ENCODE measurements at places on chromosomes 5 and 9.

DNA sequence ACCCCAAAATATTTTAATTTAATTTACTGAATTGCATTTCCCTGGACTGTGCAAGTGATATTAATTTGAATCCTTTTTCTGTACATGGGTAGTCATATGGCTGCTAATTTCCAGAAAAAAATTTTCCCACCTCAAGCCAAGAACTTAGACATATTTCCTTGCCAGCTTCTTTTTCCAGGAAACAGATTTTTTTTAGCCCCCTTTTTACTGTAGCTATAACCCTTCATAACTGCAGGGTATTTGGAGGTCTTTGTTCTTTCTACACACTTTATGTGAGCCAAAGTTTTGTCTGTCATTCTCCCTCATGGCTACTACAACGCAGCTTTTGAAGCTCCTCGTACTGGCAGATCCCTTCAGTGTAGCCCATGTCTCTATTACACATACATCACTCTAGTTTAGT, 261.2 kb upstream of the PIK3R1 start:
- no peak for DNase-seq

DNA sequence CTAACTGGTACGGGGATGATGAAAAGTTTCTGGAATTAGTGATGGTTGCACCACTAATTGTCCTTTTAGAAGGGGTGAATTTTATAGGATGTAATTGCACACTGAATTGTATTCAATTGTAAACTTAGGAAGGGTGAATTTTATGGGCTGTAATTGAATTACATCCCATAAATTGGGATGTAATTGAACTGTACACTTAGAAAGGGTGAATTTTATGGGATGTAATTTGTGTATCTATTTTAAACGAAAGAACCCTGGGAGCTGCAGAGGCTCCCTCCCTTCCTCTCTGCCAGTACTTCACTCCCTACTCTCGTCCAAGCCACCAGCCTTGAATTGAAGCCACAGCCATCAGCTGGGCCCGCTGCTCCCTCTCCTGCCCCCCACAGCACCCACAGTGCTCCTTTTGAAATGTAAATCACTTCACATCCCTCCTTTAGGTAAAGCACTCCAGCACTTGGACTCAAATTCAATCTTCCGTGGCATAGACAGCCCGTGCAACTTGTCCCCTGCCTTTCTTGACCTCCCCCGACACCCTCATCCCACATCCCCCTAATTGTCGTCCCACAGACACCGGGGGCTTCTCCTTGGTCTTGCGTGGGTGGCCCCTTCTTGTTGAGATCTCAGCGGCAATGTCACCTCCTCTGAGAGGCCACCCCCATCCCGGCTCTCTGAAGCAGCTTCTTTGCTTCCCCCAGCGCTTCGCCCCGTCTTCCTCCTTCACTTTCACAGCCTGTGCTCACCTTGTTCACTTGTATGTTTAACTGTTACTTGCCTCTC, 84.2 kb upstream of the HRH2 start:
- no peak for DNase-seq

- DNase-seq, result no peak
Observed at GRCh38 chr5:147487031-147487750, 22.7 kb downstream of the DPYSL3 start.

DNA sequence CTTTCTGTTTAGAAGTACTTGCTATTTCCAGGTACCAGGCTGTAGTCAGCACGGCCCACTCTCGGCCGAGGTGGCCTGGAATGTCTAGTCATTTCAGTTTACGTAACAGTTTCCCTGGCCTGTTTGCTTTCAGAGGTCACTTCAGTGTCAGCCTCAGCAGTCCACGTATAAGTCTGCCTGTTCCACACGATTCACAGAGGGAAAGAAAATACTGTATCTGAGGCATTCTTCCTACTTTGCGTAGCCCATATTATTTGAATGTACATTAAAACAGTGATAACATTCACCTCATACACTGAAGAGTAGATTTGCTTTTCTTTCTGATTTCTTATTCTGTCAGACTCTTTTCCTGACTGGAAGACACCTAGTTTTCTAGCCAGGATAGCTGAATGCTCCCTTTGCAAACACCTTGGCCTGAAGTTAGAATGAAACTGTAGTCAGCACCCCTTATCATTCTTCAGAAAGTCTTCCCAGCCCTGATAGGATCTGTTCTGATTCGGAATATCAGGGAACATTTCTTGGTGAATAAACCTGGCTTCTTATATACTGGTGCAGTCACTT, 140.9 kb downstream of the AOPEP start:
- peak; percentile 61 for DNase-seq

DNA sequence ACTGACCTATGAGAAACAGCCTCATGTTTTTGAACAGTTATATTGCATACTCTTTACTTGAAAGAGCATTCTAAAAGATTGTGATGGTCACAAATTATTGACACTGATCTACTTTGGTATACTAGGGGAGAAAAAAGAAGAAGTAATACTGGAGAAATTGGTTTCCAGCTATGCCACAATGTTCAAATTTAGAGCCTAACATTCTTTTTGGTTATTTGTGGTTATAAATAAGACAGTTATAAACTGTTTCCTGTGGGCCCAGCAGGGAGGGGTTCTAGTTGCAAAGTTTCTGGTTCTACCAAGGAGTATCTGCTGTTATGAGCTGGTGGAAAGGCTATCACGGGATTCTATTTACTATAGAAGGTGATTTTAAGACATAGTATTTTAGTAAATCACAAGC, 4.8 kb downstream of the CWC27 start:
- DNase-seq, result no peak

DNA sequence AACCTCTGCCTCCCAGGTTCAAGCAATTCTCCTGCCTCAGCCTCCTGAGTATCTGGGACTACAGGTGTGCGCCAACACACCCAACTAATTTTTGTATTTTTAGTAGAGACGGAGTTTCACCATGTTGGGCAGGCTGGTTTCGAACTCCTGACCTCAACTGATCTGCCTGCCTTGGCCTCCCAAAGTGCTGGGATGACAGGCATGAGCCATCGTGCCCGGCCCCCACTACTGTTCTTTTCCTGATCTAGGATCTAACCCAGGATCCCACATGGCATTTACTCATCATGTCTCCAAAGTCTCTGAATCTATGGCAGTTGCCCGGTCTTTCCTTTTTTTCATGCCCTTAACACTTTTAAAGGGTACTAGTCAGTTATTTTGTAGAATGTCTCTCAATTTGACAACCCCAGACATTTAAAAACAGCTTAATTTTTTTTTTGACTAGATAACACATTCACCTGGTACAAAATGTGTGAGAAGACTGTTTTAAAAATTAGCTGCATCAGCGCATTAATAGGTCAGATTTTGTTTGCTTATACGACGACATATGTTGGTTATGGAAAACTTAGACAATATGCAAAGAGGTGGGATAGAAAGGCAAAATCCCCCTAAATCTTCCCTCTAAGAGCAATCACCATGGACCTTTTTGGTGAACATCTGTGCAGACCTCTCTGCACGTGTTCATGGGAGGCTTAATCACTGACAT, 46.5 kb downstream of the STOM start:
- DNase-seq, result peak; percentile 25

GRCh38 chr5:83711982-83712601, 8.6 kb downstream of the HAPLN1 start:
- no peak for DNase-seq

GRCh38 chr9:86300701-86301100, 18.4 kb upstream of the ISCA1 start:
- no peak for DNase-seq

DNA sequence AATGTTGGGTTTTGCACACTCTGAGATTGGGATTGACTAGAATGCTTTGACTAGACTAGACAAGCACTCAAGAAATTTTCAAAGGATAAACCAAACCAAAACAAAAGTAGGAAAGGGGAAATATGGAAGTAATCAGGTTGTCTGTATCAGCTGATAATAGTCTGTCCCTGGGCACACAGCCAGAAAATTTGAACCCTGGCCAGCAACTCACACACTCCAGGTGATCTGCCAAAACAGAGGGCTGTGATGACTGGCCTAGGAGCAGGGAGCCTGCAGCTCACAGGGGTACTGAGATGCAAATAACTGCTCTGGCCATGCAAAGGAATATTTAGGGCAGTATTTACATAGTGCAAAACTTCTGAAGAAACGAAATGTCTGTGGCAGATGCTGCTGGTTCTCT, 112.3 kb upstream of the SMIM23 start:
- DNase-seq, result no peak

DNA sequence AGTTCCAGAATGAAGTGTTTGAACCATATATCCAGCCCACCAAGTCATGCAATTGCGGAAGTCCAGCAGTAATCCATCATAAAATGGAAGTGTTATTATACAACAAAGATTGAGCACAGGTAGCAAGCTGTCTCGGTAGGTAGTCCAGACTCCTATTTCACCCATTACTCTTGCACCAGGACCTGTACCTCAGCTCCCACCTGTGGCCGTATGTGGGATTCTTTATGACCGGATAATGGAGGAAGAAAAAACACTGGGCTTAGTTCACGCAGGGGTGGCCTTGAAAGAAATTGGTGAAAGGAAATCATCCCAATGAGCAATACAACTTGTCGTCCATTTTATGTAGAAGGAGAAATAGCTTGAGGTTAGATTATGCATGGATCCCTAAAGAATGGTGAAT, 216.3 kb downstream of the ESM1 start:
- no peak for DNase-seq

DNA sequence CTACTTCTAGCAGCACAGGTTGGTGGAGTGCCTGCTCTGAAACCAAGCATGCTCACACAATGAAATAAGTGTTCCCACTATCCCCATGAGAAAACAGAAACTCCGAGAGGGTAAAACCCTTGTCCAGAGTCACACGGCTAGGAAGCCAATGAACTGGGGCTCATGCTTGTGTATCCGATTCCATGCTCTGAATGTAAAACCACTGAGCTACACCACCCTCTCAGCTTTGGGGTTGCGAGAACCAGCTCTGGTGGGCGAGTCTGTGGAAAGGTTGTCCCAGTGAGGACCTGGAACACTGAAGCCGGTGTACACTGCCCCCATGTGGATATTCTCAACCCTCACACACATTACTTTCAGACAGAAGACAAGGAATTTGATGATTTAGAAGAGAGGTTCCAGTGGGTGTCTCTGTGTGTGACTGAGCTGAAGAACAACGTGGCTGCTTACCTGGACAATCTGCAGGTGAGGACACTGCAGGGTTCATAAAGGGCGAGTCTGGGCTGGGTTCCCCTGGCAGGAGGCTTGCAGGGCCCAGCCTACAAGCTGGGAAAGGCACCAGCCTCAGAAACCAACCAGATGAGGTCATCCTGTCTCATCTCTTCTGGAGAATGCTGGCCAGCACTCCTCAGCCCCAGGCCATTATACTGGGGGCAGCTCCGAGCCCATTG, 37.4 kb downstream of the ARHGEF37 start:
- DNase-seq, result no peak

DNA sequence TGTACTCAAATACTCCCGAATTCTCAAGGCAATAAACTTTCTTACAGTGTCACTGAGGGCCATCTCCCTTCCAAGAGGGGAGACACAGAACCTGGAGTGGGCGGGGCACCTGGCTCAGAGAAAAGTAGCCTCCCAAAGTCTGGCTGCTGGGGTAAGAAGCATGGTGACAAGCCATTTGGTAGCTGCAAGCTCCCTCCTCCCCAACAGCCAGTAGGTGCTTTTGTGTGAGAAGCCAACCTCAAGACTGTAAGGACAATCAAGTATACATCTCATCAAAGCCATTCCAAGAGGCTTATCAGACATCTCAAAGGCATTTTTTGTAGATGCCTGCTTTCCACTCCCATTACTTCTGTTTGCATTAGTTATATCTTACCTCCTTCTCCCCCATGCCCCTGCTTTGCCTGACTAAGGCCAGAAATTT, 1.4 kb downstream of the DAB2 start:
- DNase-seq, result no peak

DNA sequence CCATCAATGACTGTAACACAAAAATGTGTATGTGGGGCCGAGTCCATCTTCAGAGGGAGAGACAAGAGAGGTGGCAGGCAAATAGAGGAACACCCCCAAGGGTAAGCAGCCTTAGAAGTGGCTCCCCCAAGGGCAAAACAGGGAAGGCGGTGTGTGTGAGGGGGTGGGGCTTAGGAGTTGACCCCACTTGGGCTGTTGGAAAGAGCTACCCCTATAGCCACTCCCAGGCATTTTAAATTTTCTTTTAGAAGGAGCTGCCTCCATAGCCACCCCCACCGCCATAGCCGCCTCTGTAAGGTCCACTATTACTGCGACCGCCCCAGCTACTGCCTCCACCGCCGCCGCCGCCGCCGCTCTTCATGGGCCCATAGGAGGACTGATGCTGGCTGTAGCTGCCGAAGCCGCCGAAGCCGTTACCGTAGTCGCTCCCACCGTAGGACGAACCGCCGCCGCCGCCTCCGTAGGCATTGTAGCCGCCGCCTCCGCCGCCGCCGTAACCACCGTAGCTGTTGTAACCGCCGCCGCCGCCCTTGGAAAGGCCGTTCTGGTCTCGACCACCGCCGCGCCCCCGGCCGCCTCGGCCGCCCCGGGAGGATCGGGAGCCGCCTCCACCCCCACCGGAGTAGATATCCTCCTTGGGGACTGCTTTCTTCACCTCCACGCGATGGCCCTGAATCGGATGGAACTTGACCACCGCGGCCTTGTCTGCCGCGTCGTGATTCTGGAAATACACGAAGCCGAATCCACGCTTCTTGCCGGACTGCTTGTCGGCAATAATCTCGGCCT, 1.1 kb downstream of the HNRNPA0 start:
- peak; percentile 53 for DNase-seq

DNA sequence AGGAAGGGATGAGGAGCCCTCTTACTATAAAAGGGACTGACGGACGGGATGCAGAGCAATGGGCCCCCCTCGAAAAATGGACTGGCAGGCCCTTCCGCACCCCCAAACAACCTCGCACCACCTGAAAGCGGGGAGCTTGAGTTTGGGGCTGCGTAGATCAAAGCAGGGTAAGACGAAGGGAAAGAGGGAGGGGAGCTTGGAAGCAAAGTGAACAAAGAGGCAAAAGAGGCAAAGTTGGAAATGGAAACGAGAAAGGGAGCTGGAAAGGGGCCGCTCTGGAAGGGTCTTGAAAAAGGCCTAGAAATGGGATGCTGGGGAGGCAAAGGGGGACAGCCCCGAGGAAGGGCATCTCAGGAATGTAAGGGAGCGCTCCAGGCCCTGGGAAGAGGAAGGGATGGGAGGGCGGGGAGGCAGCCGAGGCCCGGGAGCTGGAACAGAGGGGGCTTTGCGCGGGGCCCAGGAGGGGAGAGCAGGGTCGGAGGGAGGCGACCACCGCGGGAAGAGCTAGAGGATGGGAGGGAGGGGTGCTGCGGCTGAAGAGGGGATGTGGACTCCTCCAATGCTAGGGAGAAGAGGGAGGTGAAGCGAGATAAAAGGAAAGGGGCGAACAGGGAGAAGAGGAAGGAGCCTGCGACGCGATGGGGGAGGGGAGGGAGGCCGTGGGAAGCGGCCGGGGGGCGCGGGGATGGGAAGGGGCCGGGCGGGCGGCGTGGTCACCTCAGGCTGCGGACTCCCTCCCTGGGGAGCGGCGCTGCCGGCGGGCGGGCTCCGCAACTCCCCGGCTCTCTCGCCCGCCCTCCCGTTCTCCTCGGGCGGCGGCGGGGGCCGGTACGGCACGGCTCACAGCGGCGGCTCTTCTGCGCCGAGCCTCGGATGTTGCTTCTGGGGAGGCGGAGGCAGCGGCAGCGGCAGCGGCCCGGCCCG, 577 bp downstream of the RNF145 start:
- DNase-seq, result peak; percentile 55

GRCh38 chr5:89281766-89282553, 399.0 kb upstream of the MEF2C start:
- DNase-seq, result no peak

All from ureter (tissue), 1 donor.